ENCODE measurements at places on chromosomes 3 and 15. TPM values are rescaled to one million over a fixed set of nuclear protein-coding genes. Genes with fewer than 3 reads are reported as not detected.

Gene CNBP
- total RNA-seq = 233 TPM

Gene DOCK3
- total RNA-seq = under 0.01 TPM

Gene FETUB
- not detected for total RNA-seq

Gene CIAO2A
- 37.9 TPM for total RNA-seq

Gene GOLGA8J
- not detected for total RNA-seq

Gene GOLGA8G
- total RNA-seq = under 0.01 TPM

Gene C3orf49
- total RNA-seq = not detected

Gene CADPS
- 16.9 TPM for total RNA-seq

Gene ZCWPW2
- total RNA-seq = 0.74 TPM

Gene ARNT2
- total RNA-seq = 1.8 TPM

Gene GABRA5
- 5.7 TPM for total RNA-seq

Gene CNTN6
- 0.59 TPM for total RNA-seq

Gene FAM43A
- 47.0 TPM for total RNA-seq

Gene DIS3L
- 19.0 TPM for total RNA-seq

Gene ADGRG7
- total RNA-seq = 0.30 TPM

Gene MYH15
- 8.1 TPM for total RNA-seq

Gene GOLGA6L4
- 0.78 TPM for total RNA-seq

Gene PARL
- 30.9 TPM for total RNA-seq

Gene SATB1
- total RNA-seq = 11.0 TPM

Gene SERPINI2
- not detected for total RNA-seq

Gene CHDH
- total RNA-seq = not detected

Gene CDHR4
- not detected for total RNA-seq

Gene NPRL2
- 25.8 TPM for total RNA-seq

Gene LDHAL6B
- not detected for total RNA-seq

Gene MCF2L2
- 0.37 TPM for total RNA-seq

Gene TIGIT
- total RNA-seq = not detected

Gene MCTP2
- 25.3 TPM for total RNA-seq

Gene ILDR1
- not detected for total RNA-seq

Gene KLHL6
- under 0.01 TPM for total RNA-seq

Gene LINS1
- 13.4 TPM for total RNA-seq

All from smooth muscle cell of the umbilical artery (primary cell).